ENCODE measurements at places on chromosomes 16 and 17.

- no peak for DNase-seq
Measured at GRCh38 chr16:72125635-72126428, 32.2 kb downstream of the DHX38 start.

DNA sequence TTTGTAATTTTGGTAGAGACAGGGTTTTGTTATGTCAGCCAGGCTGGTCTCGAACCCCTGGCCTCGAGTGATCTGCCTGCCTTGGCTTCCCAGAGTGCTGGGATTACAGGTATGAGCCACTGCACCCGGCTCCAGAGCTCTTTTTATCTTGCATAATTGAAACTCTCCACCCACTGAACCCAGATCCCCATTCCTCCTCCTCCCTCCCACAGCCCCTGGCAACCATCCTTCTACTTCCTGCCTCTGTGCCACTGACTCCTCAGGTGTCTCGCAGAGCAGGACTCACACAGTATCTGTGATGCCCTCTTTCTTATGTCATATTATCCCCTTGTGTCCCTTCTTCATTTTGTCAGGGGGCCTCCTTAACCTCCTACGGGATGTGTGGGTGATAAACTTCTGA, 340.7 kb downstream of the SLC39A11 start:
- no peak for DNase-seq

DNA sequence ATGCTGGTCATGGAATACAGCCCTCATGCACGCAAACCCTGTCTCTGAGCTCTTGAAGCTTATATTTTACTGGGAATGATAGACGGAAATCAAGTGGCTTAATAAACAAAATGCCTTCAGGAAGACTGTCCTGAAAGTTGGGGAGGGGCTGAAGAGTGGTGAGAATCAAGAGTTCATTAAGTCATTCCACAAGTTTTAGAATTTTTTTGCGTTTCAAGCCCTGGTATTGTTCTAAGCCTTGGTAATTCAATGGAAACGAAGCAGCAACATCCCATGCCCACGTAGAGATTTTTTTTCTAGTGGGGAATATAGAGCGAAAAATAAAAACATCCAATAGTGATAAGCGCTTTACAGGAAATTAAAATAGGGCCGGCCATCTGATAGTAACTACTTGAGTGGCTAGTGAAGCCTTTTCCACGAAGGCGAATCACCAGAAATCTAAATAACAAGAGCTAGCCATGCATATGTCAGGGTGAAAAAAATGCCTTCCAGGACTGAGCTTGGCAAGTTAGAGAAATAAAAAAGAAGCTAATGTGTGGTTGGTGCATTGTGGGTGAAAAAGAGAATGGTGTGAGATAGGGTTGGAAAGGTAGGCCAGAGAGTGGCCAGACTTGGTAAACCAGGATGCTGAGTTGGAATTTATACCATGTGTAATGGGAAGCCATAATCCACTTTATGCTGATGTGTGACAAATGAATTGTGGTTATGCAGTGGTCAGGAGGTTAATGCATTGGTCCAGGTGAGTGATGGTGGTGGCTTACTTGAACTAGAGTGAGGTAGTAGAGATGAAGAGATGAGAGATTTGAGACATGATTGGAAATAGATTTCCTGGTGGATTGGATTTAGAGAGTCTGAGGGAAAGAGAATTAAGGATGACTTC, 772 bp downstream of the PFAS start:
- DNase-seq: no peak

GRCh38 chr16:82651921-82652601, 25.3 kb downstream of the CDH13 start:
- DNase-seq: no peak

- no peak for DNase-seq
Measured at GRCh38 chr16:6125483-6126259, 1028.1 kb upstream of the EEF2KMT start.
